ENCODE measurements at places on chromosomes 1 and 21. TPM values are rescaled to one million over a fixed set of nuclear protein-coding genes. Genes with fewer than 3 reads are reported as not detected.
A peak's percentile ranks its signal among the peaks of the same experiment; 100 is the strongest.

The ST6GALNAC3 gene
- 8.8 TPM for polyA plus RNA-seq

DNA sequence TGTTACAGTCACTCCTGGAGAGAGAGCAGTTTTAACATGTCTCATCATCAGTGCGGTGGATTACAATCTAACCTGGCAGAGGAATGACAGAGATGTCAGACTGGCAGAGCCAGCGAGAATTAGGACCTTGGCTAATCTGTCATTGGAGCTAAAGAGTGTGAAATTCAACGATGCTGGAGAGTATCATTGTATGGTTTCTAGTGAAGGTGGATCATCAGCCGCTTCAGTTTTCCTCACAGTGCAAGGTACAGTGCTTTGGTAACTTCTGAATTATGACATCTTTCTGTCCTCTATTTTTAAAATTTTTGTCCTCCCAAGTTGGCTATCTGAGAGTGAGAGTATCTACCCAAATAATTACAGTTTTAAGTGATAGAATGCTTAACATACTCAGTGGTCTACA lies 199.4 kb downstream of the HMCN1 start:
- no peak for DNase-seq

- DNase-seq: no peak
These were observed 667.1 kb downstream of the LTN1 start for GRCh38 chr21:28325618-28326017.

DNA sequence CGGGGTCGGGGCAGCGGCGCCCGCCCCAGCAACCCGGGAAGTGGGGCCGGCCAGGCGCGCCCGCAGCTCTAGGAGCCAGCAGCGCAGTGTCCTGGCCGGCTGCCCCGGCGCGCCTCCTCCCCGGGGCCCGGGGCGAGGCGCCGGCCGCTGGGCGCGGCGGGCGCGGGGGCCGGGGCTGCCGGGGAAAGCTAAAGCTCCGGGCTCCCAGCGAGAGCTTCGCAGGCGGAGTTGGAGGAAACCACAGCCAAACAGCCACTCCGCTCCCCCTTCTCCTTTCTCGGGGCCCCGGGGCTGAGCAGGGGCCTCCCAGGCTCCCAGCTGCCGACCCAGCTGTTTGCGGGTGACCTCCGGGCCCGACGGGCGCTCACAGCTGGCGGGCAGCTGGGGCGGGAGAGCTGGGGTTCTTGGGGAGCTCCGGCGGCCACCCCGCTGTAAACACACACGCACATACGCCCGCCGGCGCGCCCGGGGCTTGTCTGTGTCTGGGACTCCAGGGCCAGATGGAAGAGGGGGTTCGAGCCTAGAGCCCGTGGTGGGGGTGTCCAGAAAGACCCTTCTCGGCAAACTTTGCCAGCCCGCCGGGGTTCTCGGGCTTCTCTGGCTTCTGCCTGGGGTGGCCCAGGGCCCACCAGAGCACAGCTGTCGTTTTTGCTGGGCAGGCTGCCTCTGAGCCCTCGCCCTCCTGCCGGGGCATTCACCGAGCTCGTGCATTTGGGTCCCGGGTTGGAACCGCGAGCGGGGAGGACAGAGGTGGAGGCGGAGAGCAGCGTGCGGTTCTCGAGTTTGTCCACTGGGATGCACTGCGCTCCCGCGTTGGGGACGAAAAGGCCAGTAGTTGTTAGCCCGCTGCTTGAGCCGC lies 1.5 kb downstream of the AJAP1 start:
- peak; percentile 75 for DNase-seq

- no peak for DNase-seq
These were observed 9.6 kb upstream of the SPRR2F start for GRCh38 chr1:153122831-153123421.

DNA sequence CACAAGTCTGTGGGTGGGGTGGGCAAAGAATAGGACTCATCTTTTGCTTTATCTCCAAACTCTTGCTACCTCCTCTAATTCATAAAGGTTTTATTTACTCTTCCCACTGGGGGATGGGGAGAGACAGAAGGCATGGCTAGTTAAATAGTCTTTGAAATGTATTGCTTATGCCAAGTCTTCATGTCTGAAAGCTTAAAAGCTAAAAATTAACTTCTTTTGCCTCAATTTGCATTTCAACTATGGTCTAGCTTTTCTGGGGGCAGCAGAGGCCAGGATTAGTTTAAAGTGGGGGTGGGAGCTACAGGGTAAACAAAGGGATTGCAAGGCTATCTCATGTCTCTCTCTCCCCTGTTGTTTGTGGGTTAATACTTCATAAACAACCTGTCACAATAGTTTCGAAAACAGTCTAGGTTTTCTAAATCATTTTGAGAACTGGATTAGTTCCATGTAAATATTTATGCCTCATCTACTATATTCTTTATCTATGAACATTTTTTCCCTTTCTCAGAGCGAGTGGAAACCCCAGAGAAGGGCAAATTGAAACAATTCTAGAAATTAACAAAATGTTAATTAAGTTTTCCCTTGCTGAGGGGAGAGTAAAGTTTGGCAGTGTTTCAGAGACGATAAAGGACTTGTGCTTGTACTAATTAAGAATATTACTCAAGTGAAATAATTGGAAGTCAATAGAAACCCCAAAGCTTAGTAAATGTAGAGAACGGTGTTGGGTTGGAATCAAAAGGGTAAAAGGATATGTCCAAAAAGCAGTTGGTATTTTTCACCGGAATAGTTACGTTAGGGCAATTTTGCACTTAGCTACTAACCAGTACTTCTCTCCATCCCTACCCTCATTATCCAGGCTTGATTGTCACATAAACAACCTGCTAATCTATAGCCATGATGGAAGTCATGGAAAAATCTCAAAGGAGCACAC lies 182.2 kb downstream of the GIPC2 start:
- DNase-seq: peak; percentile 40

GRCh38 chr1:63807046-63807445 lies 33.2 kb downstream of the ROR1 start:
- no peak for DNase-seq

DNA sequence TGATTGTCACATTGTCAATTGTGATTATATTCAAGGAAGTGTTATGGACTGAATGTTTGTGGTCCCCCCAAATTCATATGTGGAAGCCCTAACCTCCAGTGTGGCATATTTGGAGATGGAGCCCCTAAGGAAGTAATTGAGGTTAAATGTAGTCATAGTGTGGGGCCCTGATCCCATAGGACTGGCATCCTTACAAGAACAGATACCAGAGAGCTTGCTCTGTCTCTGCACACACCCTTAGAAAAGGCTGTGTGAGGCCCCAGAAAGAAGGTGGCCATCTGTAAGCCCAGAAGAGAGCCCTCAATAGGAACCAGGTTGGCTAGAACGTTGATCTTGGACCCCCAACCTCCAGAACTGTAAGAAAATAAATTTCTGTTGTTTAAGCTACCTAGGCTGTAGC lies 28.1 kb downstream of the VANGL1 start:
- DNase-seq: no peak

- DNase-seq: no peak
These were observed 974 bp upstream of the FNBP1L start for GRCh38 chr1:93446837-93447451.

- no peak for DNase-seq
These were observed 21.9 kb upstream of the MORC3 start for GRCh38 chr21:36297938-36298572.

The ELF3 gene
- 81.8 TPM for polyA plus RNA-seq

The SNX7 gene
- 28.4 TPM for polyA plus RNA-seq

DNA sequence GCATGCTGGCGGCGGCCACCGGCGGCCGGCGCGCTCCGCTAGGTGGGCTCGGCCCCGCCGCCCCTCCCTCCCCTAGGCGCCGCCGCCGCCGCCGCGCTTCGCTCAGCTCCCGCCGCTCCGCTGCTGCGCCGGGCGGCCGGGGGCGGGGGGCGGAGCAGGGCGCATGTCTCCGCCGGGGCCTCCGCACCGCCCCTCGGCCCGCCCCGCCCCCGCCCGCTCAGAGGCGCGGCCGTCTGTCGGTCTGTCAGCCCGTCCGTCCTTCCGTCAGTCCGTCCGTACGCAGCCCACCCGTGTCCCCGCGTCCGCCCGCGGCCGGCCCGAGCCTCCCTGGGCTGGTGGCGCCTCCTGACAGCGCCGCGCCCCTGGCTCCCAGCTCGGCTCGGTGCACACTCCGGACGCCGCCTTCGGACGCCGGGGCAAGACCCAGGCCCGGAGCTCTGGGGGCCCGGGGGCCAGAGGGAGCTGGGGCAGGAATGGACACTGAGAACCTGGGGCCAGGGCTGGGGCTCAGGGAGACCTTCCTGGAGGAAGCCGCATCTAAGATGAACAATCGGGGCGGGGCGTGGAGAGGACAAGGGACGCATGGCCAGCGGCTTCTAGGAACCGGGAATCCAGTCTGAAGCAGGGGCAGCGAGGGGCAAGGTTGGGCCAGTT lies at the start of gene GPR153:
TSS of gene GPR153 (minus strand) at position 138 of the 654 bp plus-strand sequence. CDS start 6,193 bp downstream, outside the sequence.
- no peak for DNase-seq

DNA sequence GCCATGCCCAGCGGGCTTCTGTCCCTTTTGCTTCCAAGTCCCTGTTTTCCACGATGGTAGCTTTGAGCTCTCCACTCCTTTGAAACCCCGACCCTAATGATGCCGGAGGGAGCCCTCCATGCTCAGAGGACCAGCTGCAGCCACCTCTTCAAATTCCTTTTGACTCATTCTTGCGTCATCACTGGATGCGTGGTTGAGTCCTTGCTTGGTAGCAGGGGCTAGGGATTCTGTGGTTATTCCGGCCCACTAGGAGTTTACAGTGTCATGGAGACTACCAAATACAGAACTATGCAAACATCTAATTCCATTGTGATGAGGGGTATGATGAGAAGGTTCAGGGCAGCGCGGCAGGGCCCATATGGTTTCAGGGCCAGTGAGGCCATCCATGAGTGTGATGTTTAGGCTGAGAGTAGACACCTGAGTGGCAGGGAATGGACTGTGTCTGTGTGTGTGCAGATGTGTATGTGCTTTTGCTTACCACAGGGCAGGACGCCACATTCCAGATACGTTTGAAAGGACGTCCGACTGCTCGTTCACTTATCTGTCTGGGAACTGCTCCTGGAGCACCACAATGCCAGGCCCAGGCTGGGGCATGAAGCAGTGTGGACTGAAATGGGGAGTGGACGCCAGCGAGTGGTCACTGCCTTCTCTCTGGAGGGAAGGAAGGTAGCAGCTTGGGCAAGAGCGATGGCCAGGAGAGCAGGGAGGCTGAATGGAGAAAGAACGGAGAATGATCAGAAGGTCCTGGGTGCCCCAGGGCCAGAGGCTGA lies 30.4 kb upstream of the ZBTB21 start:
- peak; percentile 39 for DNase-seq

DNA sequence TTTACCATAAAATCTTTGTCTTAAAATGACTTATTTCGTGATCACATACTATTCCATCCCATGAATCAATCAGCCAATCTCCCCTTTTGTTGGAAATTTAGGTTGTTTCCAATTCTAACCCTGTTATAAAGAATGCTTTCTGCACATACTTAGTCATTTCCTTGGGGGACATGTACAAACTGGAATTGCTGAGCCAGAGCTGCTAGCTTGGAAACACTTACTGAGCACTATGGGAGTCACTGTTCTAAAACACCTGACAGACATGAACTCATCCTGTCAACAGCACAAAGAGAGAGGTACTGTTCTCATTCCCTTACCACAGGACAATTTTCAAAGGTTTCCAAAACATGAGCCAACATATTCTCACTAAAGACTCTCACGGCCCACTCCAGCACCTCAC lies 32.1 kb downstream of the AK2 start:
- no peak for DNase-seq

The TMPRSS3 gene
- 3.0 TPM for polyA plus RNA-seq

- peak; percentile 29 for DNase-seq
These were observed 171.5 kb downstream of the LRRC7 start for GRCh38 chr1:69739251-69739605.

DNA sequence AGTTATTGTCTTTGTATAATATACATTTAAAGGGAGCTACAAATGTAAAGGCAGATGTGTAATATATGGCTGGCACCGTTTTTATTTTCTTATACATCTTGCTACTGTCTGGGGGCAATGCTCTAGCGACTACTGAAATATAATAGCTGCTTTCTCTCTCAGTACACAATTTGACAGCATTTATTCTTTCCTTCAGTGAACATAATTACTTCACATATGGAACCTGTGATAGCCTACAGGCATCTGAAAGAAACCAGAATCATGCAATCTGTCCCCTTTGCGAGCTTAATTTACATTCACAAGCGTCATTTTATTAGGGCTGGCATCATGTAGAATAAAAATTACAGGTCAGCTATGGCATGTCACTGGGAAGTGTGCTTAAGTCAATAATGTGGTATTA lies 557.5 kb upstream of the PTBP2 start:
- DNase-seq: peak; percentile 2

GRCh38 chr21:16751695-16752474 lies 761.0 kb upstream of the CXADR start:
- no peak for DNase-seq

DNA sequence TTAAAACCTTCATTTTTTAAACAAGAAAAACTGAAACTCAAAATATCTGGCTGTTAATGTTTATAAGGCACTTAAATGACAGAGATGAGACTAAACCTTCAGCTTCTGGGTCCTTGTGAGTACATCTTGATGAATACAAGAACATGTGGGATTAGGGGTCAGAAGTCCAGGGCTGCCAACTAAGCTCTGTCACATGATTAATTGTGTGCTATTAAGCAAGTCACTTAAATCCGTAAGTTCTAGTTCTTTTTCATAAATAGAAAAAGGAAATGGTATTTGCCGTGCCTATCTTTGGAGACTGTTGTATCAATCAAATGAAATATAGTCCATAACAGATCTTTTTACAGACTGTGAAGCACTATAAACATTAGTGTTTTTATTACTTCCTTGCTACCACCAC lies 43.2 kb upstream of the KCTD3 start:
- DNase-seq: no peak

DNA sequence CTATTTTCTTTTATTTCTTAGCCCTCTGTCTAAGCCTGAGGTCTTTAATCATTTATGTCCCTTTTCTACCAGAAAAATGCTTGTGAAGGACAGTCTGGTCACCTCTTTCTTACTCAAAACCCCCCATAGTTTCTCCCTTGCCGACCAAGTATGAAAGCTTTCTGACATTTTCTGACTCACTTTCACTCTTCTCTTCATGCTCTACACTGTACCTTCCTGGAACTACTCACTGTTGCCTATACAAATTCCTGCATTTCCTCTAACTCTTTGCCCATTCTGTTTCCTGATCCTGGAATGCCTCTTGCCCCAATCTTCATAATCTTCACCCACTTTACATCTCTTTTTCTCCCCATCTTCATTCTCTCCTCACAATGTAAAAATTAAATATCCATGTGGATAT lies 380.0 kb downstream of the HHIPL2 start:
- no peak for DNase-seq

- peak; percentile 95 for DNase-seq
These were observed 73.3 kb downstream of the MRPL37 start for GRCh38 chr1:54273092-54273794.

The PCBP3 gene
- polyA plus RNA-seq: 2.3 TPM

DNA sequence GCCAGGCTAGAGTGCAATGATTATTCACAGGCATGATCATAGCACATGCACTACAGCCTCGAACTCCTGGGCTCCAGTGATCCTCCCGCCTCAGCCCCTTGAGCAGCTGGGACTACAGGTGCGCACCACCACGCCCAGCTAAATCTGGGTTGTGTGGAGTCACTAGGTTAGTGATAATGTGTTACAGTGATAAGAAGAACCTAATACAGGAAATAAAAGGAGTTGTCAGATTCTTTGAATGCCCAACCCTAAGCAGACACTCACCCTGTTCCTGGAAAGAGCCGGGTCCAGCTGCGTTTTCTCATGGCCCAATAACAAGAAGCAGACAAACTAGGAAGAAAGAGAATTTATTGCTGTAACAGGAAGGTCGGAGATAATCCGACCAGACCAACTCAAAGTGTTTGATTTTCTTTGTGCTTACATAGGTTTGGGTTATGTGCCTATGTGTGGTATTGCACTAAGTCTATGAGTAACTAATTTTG lies 8.8 kb downstream of the IFNGR2 start:
- DNase-seq: no peak
